GM06990 (cell line): ENCODE measurements at places on chromosomes 16 and 17.

DNA sequence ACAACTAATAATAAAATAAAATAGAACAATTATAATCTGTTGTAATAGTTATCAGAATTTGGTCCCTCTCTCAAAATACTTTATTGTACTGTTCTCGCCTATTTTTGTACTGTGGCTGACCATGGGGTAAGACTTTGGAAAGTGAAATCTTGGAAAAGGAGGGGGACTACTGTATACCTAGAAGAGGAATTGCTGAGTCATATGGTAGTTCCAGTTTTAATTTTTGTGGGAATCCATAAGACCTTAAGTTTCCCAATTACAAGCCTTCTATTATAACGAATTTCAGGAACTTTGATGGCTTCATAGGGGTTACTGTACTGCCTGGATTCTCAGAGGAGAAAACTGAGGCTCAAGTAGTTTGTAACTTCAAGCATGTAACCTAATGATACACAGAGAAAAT is 35.5 kb downstream of the TNRC6A start:
- DNase-seq = no peak

DNA sequence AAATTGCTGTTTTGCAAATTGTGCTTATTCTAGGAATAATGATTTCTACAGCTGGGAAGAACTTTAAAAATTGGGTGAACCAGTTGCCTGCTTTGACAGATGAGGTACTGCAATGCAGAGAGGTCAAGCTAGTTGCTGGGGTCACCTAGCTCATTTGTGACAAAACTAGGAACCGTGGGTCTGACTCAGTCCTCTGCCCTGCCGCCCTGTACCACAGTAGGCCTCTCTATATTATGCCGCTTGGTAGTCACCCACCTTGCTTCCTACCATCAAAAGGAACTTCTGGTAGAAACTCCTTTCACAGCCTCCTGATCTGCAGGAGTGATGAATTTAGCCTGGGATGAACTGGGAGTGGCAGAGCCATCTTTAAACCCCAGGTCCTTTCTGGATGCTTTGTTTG is 105.7 kb downstream of the PITPNC1 start:
- no peak for DNase-seq

DNA sequence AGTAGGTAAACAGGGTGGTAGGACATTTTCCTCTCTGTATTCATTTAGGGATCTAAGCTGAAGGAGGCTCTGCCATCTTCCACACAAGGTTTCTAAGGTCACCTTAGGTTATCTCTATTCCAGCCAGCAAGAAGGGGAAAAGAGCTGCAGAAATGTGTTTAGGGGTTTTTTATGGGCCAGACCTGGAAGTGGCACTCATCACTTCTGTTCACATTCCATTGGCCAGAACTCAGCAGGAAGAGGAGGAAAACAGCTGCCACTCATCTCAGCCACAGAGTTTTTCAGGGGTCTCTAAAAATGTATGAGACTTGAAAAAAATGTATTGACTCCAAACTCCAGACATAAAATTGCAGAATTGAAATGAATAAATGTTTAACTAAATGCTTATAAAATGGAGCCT is 65.8 kb downstream of the FTO start:
- DNase-seq = no peak

- DNase-seq = no peak
Measured at GRCh38 chr17:13989138-13989537, 80.2 kb upstream of the COX10 start.

GRCh38 chr17:63774969-63775265 is 947 bp downstream of the DDX42 start:
- no peak for DNase-seq

DNA sequence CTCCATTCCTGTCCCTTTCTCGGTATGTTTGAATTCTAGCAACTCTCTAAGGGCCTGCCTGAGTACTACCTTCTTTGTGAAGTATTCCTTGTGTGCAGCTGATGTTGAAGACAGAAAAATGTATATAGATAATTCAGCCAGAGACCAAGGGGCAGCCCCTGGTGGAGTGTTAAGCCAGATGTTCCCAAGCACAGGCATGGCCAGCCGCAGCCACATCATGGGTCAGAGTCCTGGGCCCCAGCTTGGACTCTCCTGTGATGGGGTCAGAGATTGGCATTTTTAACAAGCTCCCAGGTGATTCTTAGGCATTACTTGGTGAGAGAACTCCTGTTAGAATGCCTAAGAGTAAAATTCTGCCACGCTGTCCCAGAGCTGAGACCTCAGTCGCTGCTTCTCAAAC is 100.8 kb downstream of the IRF8 start:
- DNase-seq = no peak

DNA sequence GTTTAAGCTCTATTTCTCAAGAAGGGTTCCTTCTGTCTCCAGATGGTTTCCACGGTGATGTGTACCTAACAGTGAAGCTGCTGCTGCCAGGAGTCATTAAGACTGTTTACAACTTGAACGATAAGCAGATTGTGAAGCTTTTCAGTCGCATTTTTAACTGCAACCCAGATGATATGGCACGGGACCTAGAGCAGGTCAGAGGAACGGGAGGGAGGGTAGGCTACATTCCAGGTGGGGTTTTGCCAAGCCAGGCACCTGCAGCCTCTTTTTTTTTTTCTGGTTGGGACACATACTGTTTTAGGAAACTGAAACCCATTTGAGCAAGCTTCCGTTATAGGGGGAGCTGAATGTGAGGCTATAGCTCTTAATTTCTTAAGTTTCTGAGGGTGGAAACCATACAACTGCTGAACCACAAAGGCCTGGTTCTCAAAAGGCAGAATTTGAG is 10.6 kb downstream of the LIG3 start:
- DNase-seq = no peak
